ENCODE measurements at places on chromosomes 2 and 18.

- DNase-seq, result no peak
These were observed 15.6 kb upstream of the LAMA1 start for GRCh38 chr18:7133181-7133580.

GRCh38 chr2:70679259-70679658, 88.7 kb downstream of the ADD2 start:
- DNase-seq, result no peak

- DNase-seq, result no peak
These were observed 1074.2 kb upstream of the ZEB2 start for GRCh38 chr2:145593991-145594614.

DNA sequence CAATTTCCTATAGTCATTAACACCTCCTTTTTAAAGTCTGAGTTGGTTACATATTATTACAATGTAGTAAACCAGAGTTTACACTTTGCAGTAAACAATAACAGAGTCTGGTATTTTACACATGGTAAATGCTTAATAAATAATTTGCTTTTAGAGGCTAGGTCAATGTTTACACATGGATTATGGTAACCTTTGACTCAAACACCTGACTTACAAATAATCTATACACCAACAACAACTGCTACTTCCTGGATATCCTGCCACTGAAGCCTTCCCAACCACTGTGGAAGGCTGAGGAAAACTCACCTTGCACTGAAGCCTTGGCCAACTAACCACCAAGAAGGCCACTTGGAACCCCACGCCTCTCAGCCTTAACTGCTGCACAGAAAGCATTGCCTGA, 5.4 kb downstream of the ALS2 start:
- DNase-seq, result no peak

GRCh38 chr18:71020342-71021029, 731.6 kb downstream of the SOCS6 start:
- no peak for DNase-seq

DNA sequence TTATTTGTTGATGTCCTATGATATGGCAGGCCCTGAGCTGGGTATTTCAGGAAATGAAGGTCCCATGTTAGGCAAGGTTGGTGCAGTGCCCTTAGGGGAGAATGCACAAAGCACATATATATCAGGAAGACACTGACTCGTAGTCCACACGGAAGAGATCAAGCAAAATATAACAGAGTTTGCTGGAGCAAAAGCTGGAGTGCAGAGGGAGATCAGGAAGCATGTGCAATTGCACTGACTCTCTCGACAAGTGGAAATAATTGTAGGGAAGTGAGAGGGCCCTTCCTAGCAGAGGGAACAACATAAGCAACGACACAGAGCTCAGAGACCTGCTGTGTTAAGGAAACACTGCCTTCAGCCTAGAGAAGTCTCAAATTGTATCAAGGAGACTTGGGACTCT, 4.2 kb downstream of the ZNF385B start:
- DNase-seq, result no peak

GRCh38 chr18:36302676-36303075, 5.2 kb downstream of the FHOD3 start:
- DNase-seq, result no peak

- no peak for DNase-seq
These were observed 9.1 kb downstream of the MFSD6 start for GRCh38 chr2:190417045-190417842.

DNA sequence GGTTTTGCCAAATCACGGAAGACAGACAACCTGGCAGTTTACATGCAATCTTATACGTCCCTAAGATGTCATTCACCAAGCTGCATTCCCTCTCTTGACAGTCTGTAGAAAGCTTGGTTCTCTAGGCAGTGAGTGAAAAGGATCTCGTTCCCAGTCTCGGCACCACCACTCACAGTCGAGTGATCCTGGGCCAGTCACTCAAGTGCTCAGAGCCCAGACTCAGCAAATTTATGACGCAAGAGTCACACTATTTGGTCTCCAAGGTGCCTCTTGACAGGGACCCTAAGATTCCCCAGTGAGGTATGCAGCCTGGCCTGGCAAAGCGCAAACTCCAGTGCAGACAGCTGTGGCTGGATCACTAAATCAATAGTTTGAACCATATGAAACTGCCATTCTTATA, 77.9 kb downstream of the EIPR1 start:
- DNase-seq, result no peak

- no peak for DNase-seq
These were observed 418.6 kb upstream of the SLC39A10 start for GRCh38 chr2:195238379-195238778.

DNA sequence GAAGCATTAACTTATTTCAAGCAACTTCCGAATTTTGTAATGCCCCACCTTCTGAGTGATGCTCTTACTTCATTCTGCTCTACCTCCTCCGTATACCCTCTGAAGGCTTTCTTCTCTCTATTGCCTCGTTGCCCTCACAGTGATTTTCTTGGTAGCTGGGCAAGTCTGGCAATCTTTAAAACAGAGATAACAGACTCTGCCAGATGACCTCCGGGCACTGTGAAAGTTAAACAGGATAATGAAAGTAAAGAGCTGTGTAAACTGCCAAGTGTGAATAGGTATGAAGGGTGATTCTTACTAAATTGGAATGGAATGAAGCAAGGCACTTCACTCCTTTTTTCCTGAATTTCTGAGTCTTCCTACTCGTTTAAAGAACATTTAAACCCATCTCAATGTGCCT, 207.3 kb upstream of the GYPC start:
- DNase-seq, result no peak

- DNase-seq, result no peak
These were observed 7.2 kb downstream of the IL1B start for GRCh38 chr2:112829101-112829960.

DNA sequence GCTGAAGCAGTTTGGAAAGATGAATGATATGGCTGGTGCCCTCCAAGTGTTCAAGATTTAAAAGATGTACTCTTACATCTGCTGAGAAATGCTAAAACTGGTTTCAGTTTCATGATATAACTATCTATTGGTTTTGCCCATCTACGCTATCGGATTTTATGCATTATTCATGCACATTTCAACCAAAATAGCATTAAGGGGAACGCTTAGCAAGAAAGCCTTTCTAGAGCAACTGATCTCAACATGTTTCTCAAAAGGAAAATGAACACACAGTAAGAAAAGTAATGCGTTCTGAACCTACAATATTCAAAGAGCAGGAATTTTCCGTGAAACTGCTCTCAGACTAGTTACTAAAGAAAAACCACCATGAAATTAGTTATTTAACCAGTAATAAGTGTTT, 93.9 kb downstream of the CABYR start:
- no peak for DNase-seq

- DNase-seq, result no peak
These were observed 4.0 kb downstream of the ARL4C start for GRCh38 chr2:234492717-234493485.

GRCh38 chr2:70852824-70853223, 17.2 kb upstream of the CD207 start:
- DNase-seq, result no peak

- no peak for DNase-seq
These were observed 43.6 kb upstream of the AGPS start for GRCh38 chr2:177348733-177349693.

DNA sequence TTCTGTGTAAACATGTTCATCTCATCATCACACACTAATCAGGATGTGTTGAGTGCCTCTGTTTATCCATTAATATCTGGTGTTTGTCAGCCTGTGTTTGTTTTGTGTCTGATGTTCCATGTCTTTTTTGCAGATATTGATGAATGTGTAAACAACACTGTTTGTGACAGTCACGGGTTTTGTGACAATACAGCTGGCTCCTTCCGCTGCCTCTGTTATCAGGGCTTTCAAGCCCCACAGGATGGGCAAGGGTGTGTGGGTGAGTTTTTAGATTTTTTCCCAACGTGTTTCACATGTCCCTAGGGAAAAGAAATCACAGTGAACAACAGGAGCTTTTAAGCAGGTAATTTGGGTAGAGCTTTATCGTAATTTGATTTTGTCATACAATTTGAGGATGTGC, 133.7 kb upstream of the RASGRP3 start:
- DNase-seq, result no peak

- no peak for DNase-seq
These were observed 54.1 kb downstream of the EIPR1 start for GRCh38 chr2:3323360-3324035.

DNA sequence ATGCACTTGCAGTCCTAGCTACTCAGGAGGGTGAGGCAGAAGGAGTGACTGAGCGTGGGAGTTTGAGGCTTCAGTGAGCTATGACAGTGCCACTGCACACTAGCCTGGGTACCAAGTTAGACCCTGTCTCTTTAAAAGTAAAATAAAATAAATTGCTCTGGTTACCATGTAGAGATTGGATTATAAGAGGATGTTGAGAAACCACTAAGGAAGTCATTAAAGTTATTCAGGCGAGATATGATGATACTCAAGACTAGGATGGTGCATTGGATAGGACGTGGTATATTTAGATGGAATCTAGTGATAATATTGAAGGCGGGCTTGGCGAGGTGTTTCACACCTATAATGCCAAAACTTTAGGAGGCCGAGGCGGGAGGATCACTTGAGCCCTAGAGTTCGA, 50.6 kb downstream of the BMPR2 start:
- no peak for DNase-seq

DNA sequence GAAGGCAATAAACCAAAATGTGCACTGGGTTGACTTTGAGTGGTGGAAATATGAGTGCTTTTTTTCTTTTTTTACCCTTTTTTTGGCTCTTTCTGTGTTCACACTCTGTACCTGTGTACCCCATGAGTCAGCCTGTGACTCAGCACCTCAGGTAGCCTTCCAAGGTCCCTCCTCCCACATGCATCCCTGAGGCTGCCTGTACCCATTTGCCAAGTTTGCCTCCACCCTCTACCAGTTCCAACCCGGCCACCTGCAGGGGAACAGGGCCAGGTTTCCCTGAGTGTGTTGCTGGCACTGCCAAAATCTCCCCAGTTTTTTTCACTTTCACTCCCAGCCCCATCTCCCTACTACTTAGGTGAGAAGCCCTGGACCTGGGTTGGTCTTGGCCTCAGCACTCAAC, 14.0 kb downstream of the CXCR1 start:
- no peak for DNase-seq

DNA sequence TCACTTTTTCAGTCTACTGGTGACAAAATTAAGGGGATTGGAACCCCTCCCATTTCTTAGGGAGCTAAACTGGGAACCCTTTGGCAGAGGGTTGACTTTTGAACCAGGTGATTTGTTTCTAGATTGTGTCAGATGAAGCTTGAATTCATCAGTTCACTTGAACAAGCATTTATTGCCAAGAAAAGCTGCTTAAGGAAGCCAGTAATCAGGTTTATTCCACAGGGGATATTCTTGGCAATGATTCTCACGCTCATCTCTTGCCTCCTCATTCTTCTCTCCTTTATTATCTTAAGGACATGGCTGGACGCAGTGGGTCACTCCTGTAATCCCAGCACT, 101.0 kb downstream of the ALPK2 start:
- no peak for DNase-seq

- DNase-seq, result peak; percentile 15
These were observed 38.0 kb downstream of the CABYR start for GRCh38 chr18:24176727-24177416.

DNA sequence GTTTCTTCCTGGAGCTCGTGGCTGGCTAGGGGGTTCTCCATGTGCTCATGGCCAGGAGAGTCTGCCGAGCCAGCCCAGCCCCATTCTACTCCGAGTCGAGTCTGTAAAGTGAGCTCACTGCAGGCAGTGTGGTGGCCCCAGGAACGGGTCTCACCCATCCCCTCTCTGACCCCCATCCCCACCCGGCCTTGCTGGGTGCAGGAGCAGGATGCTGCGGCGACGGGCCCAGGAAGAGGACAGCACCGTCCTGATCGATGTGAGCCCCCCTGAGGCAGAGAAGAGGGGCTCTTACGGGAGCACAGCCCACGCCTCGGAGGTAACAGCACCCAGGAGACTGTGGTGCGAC, 1.4 kb downstream of the ANO7 start:
- DNase-seq, result no peak

DNA sequence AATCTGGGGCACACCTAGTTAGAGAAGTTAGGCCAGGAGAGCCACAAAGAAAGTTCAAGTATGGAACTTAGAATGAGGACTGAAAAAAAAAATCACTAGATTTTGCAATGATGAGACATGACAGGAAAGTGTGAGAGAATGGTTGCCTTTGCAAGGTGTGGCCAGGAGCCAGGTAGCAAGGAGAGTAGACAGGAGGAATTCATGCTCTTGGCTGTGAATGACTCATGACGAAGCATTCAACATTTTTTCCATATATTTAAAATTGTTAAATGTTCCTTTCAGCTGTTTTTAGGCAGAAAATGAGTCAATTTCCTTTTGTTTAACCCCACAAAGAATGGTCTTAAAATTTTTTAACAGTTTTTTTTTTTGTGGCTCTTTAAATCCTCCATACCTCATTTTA, 636.9 kb downstream of the PLCL1 start:
- no peak for DNase-seq

- DNase-seq, result no peak
These were observed 23.8 kb downstream of the TGOLN2 start for GRCh38 chr2:85303780-85304531.

DNA sequence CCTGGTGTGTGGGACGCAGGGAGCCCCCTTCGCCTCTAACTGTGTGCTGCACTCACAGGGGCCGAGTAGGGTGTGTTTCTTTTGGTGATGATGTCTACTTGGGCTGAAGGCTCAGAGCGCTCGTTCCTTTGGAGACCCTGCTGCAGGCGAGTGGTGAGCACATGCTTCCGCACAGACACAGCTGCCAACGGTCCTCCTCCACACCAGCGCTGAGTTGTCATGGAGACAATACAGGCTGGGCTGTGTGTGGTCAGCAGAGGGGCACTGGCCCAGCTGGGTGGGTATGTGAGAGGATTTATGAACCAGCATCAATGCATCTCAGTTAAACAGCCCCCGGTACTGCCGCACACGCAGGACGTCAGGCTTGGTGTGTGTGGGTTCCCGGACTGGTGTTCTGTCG, 143.5 kb downstream of the SH3RF3 start:
- DNase-seq, result no peak

DNA sequence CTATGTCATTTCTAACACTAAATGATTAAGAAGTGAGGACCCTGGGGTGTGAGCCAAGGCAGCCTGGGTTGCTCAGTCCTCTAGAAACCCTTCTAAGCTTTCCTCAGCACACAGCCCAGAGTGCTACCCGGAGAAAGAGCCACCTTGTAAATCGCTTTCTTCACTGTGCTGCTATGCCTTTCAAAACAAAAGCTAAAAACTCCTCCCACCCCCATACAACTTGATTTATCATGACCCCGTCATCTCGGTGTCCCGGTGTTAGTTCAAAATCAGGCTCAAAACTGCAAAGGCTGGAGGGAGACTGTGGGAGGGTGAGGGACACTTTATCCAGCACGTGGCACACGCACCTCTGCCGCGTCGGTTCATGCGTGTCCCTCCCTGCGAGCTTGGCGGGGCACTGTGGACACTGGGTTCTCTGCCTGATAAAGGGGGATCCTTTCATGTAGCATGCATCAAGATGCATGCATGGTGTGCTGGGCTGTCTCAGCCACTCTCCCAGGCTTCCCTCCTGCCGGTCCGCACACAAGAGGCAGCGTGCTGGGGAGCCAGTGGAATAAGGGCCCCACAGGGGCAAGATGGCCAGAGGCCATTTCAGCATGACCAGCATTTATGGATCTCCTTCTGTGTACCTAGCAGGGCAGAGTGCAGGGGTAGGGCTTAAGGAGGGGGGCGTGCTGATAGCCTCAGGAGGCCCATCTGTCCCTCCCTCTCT, 170.4 kb downstream of the SMAD7 start:
- DNase-seq, result no peak
